Thoracic aorta endothelial cell (primary cell): ENCODE measurements at places on chromosomes 1 and 21. TPM values are rescaled to one million over a fixed set of nuclear protein-coding genes. Genes with fewer than 3 reads are reported as not detected.

RNU1-4 gene
- under 0.01 TPM in 2 replicates for total RNA-seq

VTCN1 gene
- total RNA-seq: not detected in 2 replicates

SCYL3 gene
- 7.7 and 8.7 TPM in 2 replicates for total RNA-seq

PKNOX1 gene
- 12.6 and 17.2 TPM in 2 replicates for total RNA-seq

ADORA1 gene
- total RNA-seq: under 0.01 TPM in 1 of 2 replicates, not detected in the other

SETD4 gene
- 18.4 and 22.5 TPM in 2 replicates for total RNA-seq

PRAMEF7 gene
- total RNA-seq: not detected in 2 replicates

RPE65 gene
- not detected in 2 replicates for total RNA-seq

SPATA1 gene
- total RNA-seq: 0.36 and 1.1 TPM in 2 replicates

TSTD1 gene
- 7.4 and 50.5 TPM in 2 replicates for total RNA-seq

STIL gene
- total RNA-seq: 33.8 and 47.2 TPM in 2 replicates

KRTAP12-1 gene
- not detected in 2 replicates for total RNA-seq

ARID4B gene
- 45.7 and 49.6 TPM in 2 replicates for total RNA-seq

ATP1A4 gene
- not detected in 2 replicates for total RNA-seq

DNASE2B gene
- not detected in 2 replicates for total RNA-seq

OR14K1 gene
- not detected in 2 replicates for total RNA-seq
